NT2/D1 (cell line): ENCODE measurements at places on chromosomes 4 and X.
A peak's percentile ranks its signal among the peaks of the same experiment; 100 is the strongest.

DNA sequence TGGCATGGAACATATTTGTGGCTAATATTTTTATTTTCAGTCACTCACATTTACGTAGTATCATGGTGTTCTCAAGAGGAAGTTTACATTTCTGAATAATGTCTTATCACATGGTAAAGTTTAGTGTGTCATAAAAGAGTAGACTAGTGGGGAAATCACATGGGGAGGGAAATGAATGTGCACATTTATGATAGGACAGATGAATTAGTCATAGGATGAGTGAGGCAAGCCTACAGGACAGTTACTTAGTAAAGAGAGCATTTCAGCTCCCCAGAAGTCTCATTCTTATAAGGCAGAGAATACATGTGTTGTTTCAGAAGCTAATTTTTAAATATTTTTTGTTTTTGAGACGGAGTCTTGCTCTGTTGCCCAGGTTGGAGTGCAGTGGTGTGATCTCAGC is 6.2 kb downstream of the GK start:
- DNase-seq = no peak

DNA sequence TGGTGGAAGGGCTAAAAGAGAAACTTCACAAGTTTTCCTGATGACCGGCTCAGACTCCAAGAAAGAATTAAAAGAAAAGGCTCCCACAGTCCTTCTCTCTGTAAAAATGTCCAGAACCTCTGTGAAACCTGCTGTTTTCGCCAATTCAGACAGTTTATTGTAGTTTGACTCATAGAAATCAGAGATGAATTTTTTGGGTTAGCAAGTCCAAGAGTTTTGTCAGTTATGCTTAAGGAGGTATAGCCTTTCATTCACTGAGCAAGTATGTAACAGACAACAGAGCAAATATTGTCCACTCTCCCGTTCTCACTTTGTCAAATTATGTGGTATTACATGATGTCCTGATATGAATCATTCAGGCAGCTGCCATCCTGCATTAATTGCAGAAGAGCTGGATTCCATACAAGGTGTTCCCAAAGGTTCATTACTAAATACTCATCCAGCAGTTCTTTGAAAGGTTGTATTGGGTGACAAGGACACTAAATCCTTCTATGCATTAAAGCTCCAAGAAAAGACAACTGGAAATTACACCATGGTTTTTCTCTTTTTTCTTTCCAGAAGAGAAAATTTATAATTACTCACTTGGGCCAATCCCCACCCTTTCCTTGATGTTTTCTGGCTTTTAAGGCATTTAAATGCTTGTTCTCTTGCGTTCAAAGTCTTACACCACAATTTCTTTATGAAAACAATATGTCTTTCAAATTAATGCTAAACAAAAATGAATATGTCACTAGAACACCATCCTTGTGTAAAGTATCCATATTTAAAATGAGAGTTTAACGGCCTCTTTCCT is 30.0 kb upstream of the PLAC1 start:
- no peak for DNase-seq

DNA sequence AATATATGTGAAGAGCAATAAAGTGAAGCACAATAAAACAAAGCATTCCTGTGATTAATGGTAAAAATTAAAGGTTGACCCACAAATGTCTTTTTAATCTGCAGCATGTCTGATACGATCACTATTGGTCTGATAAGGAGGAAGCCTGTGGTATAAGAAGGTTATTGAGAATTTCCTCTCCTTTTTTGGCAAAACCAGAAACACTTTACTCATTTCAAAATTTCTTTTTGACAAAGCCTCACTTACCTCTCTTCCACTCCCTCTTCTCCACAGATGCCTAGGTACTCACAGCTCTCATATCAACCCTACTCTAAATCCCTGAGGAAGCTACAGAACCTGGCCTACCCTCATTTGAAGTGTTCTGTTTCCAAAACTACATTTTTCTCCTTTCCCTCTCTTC is 56.1 kb downstream of the TSPAN5 start:
- DNase-seq = no peak

GRCh38 chr4:73721435-73721834 is 18.9 kb upstream of the CXCL8 start:
- no peak for DNase-seq

GRCh38 chr4:11111876-11112275 is 316.8 kb downstream of the HS3ST1 start:
- DNase-seq = no peak

GRCh38 chr4:164959896-164960295 is 17.6 kb downstream of the TRIM61 start:
- DNase-seq = no peak

DNA sequence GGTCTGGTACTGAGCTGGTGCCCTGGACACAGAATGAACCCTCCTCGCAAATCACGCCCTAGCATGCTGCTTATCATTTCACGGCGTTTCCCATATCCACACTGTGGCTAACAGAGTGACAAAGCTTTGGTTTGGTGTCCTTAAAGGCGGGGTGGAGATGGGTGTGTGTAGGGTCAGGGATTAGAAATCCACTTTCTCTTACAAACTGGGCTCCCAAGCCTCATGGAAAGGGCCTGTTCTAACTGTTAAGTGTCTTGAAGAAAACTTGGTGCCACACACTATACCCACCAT is 735 bp upstream of the CHRDL1 start:
- no peak for DNase-seq

GRCh38 chr4:98658287-98659105 is at the start of gene TSPAN5:
TSPAN5 (minus strand) TSS chr4:98658611.
- peak; percentile 52 for DNase-seq

DNA sequence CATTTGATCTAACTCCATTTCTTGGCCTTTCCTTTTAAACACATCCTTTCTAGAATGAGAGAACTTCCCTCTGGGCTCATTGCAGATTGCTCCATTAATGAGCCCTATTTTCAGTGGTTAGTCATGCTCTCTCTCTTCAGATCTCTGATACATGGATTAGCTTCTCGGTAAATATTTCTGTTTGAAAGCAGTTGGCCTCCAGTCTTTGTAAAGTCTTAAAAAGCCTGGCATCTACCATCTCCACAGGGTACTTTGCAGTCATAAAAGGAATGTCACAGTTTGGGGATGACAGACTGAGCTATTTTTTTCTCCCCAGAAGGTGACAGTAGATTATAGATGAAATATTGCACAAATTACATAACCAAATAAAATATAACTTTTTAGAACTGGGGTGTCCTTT is 72.7 kb downstream of the UNC5C start:
- DNase-seq = no peak

GRCh38 chr4:47500776-47501175 is 15.7 kb downstream of the ATP10D start:
- DNase-seq = no peak

GRCh38 chrX:19842542-19842941 is 44.9 kb downstream of the SH3KBP1 start:
- DNase-seq = no peak

DNA sequence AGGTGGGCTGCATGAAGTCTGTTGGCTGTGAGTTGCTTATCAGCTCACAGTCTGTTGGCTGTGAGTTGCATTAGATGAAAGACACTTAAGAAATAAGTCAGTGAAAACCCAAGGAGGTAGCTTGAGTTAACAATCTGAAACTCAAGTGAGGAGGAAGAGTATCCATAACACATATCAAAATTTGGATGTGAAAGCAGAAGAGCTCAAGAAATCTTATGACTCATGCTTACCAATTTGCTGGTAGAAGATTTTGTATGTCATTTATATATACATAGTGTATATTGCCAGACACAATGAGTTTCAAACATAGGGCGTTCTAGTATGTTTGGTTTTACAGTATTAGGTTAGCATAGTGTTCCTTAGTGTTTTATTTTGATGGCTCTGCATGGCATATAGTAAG is 107.4 kb downstream of the DDIT4L start:
- no peak for DNase-seq

GRCh38 chr4:126583509-126583908 is 1049.2 kb upstream of the INTU start:
- DNase-seq = peak; percentile 36

- no peak for DNase-seq
Observed at GRCh38 chr4:1400831-1401408, 5.3 kb downstream of the NKX1-1 start.

- no peak for DNase-seq
Observed at GRCh38 chrX:39813631-39814277, 284.0 kb downstream of the BCOR start.

DNA sequence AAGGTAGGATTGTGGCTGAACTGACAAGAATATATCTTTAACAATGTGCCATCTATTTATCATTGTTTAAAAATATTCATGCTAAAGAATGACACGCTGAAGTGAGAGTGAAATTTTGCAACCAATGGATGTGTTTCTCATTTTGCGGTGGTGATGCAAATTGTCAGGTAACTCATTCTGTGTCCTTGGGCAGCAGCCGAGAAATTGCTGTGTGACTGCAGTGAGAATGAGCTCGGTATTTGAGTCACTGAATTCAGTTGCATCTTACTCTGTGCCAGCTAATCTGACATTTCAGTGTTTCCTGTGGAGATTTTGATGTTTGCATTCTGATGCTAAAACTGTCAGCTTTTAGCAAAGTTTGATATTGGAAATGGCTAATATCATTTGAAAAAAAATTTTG is 28.1 kb downstream of the MCUB start:
- DNase-seq = no peak

DNA sequence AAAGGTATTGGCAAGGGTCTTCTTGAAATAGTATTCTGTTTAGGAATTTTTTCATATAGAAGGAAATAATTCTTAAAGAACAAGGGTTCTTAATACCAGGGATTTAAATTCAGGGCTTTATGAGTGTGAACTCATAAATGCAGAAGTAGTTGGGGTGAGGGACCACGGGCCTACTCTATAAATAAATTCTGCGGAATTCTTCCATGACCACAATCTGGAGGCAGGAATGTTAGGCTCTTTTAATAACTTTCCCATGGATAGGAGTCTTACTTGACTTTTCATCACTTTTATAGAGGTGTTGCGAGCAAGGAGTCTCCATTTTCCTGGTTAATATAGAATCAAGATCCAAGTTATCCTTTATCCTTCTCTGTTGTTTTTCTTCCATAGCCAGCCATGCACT is 76.7 kb upstream of the SLC4A4 start:
- DNase-seq = no peak

DNA sequence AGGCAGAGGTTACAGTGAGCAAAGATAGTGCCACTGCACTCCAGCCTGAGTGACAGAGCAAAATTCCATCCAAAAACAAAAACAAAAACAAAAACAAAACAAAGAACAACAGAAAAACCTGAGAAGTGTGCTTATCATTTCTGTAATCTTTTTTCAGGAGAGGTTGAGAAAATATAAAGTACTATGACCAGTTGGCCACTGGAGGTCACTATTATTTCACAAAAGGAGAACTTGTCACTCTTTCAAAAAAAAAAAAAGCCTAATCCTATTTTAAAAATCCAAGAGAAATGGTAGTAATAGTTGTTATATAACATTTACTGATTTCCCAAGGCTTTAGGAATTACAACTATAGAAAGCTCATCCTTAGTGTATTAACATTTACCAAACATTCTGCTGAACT is 24.9 kb upstream of the RNF150 start:
- peak; percentile 5 for DNase-seq

- DNase-seq = no peak
Observed at GRCh38 chrX:132330156-132330729, 111.0 kb upstream of the RAP2C start.

DNA sequence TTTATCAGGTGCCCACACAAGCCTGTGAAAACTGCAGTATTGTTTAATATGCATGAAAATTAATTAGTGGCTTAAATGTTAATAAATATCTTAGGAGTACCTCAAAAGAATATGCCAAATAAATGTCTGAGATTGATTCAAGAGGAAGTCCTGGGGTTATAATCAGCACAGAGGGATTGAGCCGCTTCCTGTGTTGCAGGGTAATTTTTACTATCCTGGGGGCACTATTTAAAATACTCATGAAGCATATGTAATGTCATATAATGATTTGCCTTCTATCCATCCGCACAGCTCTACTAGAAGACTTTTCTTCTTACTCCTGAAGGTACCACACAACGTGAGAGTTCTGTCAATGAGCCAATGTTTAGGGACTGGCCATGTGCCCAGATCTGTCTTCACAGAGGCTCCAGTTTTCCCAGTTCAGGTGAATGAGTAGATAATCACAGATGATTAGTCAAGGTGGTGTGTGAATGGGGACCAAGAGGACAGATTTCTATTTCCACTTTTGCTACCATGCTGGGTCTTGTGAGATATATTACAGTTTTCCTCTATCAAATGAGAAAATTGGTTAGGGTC is 233.3 kb downstream of the USP46 start:
- no peak for DNase-seq

GRCh38 chrX:129780441-129781105 is 824 bp downstream of the SASH3 start:
- no peak for DNase-seq

DNA sequence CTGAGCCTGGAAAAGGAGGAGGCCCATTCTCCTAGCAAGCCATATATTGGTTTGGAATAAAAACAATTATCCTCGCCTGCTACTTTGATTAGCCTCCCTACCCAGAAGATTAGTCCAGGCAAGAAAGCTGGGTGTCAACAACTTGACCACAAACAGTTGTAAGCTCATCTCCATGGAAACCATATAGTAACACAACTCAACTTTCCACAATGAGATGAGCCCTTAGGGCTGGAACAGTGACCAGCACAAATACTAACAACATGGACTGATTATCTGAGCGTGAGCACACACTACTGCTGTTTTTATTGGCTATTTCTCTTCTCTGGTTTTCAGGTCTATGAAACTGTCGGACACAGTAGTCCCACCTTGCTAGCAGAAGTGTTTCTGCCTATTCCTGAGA is 80.8 kb downstream of the CC2D2A start:
- DNase-seq = no peak

- peak; percentile 71 for DNase-seq
Observed at GRCh38 chr4:44415251-44415650, 33.4 kb downstream of the KCTD8 start.

DNA sequence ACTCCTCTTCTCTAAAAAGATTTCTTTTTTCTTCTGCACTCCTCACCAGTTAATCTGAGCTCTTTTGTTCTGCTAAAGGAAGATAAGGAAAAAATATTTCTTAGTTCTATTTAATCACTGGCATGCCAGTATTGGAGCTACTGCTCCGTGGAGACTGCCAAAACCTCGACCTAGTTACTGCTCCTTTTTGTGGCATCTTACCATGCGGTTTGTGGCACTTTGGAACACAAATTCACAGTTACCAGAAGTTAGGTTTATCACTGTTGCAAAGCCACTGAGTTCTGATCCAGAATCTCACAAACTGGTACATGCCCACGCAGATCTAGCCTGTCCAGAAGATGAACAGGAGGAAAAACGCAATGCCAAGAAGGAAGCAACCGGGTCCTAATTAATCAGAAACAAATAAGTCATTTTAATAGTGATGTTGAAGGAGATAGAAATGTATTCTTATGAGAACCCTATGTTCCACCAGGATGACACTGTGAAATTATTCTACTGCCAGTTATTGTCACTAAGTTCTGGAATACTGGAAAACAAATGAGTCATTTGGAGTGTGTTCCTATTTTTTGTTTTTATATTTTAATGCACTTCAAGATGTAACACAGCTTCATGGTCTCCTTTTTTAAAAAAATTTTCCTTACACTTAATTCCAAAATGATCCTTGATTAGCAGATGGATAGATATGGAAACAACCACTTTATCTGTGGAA is 106.7 kb upstream of the GK2 start:
- DNase-seq = no peak

- DNase-seq = no peak
Observed at GRCh38 chr4:150462743-150463142, 119.2 kb upstream of the MAB21L2 start.

- DNase-seq = no peak
Observed at GRCh38 chrX:14591976-14592375, 62.6 kb downstream of the GLRA2 start.
